Stimulated activated naive CD8-positive, alpha-beta T cell treated with anti-CD3 and anti-CD28 coated beads, Interleukin-15, Interleukin-2, amounts not matched to agents 100 U/mL and 50 U/mL, for 24 hours (primary cell): ENCODE measurements at places on chromosomes 4 and X.

DNA sequence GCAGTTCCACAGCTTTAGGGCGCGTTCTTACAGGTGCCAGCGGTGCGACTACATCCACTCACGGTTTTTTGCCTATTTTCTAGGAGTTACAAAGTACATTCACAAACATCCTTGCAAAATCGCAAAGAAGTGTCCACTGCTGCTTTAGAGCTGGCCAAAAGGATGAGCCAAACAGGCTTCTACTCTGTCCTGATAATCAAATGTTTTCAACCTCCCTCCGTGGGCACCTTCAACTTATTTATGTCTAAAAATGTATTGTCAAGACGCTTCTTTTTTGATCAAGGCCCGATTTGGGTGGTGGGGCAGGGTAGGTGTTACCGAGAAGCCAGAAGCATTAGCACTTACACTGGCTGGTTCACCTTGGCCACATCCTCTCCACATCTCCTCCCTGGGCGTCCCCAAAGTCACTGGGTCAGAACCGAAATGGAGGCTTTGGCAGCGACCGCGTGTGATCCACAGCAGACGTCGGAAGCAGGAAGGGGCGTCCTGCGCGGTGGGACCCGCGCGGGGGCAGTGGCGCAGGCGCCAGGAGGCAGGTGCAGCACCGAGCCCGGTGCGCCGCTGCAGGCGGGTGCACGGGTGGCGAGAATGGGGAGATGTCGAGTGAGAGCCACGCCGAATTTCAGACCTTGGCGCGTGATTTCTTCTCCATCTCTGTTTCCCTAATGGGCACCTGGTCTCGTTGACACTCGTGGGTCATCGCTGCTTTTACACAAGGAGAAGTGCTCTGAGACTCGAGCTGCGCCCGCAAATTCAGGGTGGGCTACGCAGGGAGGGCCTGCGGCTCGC, 16.9 kb downstream of the NKX3-2 start:
- no peak for DNase-seq

DNA sequence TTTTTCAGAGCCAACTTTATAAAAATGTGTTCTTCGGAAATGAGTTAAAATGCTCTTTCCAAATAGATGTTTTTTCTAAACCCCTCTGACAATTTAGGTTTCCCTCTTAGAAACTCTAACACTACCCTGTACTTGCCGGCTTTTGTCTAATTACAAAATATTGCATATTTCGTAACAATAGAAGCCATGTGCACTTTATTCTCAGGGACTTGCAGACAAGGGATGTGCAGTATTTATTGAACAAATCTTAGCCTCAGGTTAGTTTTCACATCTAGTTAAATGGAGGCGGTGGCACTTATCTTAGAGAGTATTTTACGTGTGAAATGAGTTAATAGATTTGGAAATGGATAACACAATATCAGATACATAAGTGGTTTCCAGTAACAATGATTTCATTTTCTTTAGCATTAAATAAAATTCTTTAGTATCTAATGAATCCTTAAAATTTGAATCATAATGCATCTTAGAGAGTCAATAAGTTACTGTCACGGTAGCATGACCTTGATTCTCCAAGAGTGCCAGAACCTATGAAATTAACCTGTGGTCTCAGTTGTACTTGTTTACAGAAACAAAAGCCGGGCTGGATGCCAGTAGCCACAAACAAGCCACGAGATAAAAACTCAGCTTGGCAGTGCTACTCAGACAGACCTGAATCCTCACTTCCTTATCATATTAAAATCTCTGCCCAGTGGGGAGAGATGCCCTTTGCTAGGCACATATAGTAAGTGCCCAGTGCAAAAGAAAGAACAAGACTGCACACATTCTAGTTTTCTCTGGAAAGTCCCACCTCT, 772 bp upstream of the PABPC4L start:
- no peak for DNase-seq

DNA sequence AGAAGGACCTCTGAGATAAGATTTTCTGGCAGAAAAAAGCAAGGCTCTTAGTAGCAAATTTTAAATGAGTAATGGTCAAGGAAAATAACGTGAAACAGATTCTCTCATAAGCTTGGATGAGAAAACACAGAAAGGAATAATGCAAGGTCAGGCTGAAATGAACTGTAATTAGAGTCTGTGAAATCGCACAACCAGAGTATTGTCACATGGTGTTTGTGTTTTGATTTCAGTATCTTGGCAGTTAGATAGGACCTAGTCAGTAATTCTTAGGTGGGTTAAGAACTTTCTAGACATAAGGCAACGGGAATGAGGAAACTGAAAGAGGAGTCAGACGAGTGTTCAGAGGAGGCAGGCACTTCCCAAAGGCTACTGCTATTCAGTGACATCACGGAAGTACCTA, 34.6 kb downstream of the LIMCH1 start:
- DNase-seq: no peak

GRCh38 chr4:25900310-25900709, 13.7 kb upstream of the SMIM20 start:
- DNase-seq: no peak
